COLO829 (cell line): ENCODE measurements at places on chromosomes 12 and 14.

DNA sequence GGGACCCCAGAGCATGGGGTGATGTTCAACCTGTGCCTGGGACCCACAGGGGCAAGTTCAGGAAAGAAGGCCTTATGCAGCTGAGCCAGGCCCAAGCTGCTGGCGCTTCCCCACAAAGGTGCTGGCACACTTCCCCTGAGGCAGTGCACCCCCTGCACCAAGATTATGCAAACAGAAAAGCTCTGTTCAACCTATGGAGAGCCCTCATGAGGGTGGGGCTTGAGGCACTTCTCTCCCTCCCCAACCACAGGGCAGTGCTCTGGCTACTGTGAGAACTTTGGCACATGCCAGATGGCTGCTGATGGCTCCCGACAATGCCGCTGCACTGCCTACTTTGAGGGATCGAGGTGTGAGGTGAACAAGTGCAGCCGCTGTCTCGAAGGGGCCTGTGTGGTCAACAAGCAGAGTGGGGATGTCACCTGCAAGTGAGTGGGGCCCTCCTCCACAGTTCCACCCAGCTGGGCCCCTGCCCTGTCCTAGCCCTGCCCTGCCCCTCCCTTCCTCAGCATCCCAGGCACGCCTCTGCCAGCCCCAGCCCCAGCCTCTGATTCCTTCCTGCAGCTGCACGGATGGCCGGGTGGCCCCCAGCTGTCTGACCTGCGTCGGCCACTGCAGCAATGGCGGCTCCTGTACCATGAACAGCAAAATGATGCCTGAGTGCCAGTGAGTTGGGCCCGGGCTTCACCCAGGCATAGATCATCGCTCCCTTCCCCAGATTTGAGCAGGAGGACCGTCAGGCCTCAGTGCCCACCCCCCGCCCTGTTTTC, 5.5 kb upstream of the NXPH4 start:
- no peak for DNase-seq

GRCh38 chr12:100083308-100083707, 59.4 kb downstream of the BLTP3B start:
- DNase-seq, result no peak

DNA sequence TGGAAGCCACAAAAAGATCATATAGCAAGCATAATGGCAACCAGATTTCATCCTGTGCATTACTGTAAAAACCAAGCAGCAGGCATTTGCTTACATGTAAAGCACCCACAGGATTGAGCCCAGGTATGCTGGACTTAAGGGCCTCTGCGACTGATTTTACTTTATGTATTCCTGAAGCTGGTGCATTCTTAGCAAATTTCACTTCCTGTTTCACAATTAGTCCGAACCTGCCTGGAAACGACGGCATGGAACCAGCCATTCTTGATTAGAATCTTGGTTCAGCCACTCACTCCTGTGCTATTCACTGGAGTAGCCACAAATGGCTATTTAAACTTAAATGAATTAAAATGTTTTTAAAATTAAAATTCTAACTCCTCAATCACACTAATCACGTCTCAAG, 239.2 kb downstream of the NUAK1 start:
- no peak for DNase-seq

DNA sequence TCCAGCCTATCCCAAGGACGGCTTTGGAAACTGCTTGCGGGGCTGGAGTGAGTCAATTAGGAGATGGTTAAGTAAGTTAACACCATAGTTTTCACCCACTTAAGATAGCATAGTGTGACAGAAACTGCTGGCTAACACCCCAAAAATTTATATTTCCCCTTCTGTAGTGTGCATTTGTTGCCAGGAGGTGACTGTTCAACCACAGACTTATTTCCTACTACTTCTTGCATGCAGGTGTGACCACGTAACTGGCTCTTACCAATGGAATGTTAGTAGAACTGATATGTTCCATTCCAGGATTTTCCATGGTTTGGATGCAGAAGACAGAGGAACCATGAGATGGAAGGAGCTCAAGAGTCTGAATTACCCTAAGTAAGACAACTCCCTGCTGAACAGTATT, 52.9 kb upstream of the SLC35F4 start:
- DNase-seq, result no peak

GRCh38 chr12:11881835-11882234, 188.9 kb upstream of the BCL2L14 start:
- DNase-seq, result no peak

- DNase-seq, result no peak
Measured at GRCh38 chr14:37452323-37452722, 142.7 kb downstream of the FOXA1 start.

- no peak for DNase-seq
Measured at GRCh38 chr12:9792961-9793617, 32.4 kb upstream of the CD69 start.

DNA sequence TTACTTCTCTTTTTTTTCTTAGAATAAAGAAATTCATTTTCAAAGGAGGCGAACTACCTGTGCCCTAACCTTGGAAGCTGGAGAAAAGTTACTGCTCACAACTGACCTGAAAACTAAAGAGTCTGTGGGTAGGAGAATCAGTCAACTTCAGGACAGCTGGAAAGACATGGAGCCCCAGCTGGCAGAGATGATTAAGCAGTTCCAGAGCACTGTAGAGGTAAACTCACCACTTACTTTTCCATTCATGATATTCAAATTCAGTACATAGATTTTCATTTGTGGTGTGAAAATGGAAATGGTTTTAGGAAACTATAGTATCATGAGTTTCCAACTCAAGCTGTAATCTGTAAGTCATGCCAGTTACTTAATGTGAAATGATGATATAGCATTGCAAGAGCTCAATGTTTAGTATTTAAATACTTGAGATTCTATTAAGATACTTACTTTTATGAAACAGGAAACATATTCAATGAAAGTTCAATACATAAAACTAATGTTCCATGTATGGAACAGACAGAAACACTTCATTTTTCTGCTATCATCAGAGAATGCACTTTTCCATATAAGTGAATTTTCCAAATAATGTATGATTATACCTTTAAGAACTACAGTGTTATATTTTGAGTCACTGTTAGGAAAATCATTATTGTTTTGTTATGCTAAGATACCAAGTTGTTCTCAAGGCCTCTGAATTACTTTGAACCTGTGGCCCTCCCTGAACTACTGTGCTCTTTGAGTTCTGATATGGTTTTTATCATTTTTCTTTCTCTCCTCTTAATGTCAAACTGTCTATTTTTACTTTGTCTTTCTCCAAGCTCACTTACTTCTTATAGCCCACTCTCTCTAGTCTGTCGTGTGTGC, 119.0 kb downstream of the ESR2 start:
- DNase-seq, result no peak

DNA sequence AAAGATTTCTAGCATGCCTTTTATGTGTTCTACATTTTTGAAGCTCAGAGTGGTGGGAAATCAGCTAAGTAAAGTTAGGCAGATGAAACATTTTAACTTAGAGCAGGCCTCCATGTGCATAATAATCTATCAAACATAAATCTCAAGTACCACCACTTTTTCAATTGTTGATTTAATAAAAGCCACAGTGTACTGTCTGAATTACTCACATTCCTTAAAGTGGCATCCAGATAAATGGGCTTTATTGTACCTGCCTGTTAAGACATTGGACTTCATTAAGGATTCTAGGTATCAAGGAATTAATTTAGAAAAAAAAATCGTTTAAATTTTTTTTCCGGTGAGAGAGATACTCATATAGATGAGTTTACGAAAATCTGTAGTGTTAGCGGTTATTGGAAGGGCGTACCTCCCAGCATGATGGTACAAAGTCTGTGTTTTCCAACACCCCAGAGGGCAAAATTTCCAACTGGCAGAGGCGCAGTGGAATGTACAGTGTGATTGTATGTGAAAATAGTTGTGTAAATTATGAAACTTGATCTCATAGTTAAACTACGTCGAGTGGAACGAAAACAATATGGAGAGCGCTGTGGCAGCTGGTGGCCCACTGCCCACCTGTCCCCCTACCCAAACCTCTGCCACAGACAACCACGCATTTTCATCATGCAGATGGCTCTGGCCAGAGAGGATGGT, 25.0 kb downstream of the ELK3 start:
- DNase-seq, result no peak

DNA sequence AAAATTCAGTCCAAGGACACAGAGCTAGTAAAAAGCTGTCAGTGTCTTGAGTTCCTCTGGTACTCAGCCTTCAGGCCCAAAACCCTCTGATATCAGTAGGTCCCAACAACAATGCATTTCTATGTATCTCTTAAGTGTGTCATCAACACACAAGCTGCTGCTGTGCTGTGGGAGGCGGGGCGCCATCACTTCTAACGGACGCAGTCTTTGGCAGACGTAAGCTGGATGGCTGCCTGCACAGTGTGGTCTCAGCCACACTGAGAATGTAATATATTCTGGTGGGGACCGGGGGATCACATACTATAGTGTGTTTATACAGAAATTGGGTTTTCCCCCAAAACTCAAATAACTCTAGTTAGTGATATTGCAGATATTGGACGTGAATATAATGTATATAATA, 123.9 kb downstream of the SUDS3 start:
- no peak for DNase-seq

DNA sequence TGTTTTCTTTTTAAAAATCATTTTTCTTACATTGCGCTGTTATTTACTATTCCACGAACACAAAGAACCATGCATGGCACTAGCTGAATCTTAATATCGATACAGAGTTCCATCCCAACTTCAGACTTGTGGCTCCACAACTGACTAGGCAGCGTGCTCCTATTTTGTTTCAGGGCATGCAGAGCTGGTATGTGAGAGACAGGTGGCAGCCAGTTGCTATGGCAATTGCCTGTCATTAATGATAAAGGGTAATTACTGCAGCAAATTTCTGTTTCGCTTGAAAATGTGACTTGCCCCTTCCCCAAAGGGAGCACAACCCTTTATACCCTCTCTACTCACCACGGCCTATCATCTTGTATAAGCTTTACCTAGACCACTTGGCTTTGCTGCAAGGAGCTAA, 113.1 kb upstream of the G2E3 start:
- DNase-seq, result no peak

GRCh38 chr12:79356216-79356615, 334.5 kb downstream of the PAWR start:
- no peak for DNase-seq

DNA sequence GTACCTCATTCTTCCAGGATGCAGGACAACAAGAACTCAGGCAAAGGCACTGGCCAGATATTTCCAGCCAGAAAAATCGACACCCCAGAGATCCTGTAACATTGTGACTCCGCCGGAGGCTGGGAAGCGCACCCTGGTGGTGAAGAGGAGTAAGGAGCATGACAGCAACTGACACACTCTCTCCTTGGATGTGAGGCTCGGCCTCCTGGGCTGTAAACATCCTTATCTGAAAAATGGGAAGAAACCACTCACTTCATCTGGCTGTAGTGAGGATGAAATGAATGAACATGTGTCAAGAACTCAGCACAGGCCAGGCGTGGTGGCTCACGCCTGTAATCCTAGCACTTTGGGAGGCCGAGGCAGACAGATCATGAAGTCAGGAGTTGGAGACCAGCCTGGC, 27.5 kb downstream of the TCHP start:
- peak; percentile 40 for DNase-seq

- DNase-seq, result no peak
Measured at GRCh38 chr12:54033106-54033979, 493 bp downstream of the HOXC5 start.

DNA sequence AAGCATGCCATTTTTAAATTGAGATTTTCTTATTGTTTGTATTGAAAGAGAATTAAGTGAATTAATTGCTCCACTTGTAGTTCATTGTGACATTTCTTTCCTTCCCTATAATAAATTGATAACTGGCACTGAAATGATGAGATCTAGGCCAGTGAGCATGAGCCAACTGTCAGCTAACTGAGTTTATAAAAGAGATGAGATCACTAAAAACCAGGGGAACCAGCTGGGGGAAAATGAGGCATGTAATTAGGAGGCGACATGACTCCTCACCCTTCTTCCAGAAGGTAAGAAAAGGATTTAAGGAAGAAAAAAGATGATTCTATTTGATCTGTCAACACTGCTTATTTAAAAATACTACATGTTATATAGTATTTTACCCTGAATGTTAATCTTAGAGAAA, 104.5 kb upstream of the DNM1L start:
- no peak for DNase-seq

- DNase-seq, result no peak
Measured at GRCh38 chr12:90936230-90937005, 18.6 kb downstream of the CCER1 start.

DNA sequence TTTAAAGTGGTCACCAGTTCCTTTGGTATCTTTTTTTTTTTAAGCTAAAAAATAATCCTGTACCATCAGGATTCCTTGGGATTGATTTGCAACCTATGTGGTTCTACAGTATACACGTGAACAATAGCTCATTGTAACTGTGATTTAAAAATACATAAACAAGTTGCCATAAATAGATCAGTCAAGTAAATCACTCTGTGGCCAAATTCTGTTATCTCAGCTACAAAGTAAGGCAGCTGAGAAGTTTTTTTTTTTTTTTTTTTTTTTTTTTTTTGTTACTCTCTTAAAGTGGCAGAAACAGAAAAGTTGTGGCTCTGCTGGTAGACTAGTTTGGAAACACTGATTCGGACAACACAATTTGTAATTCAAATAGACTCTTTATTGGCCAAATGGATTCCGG, 104.5 kb downstream of the PRICKLE1 start:
- peak; percentile 46 for DNase-seq

- DNase-seq, result peak; percentile 88
Measured at GRCh38 chr12:27564612-27565213, 40.7 kb downstream of the PPFIBP1 start.
